ENCODE measurements at places on chromosomes 7 and 10.

DNA sequence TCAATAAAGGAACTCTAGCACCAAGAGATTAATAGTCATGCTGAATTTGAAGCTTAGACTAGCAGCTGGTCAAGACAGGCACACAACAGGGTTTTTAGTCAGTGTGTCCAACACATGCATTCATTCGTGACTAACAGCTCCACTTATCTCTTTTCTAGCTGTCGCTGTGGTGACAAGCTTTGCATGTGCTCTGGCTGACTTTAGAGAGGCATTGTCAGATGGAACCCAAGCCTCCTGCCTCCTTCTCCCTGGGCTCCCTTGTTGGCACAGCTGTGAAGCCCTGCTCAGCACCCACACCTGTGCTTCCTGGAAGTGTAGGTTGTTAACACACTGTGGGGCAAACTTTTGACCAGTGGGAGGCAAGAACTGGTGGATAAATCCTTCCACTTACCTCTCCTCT, 9.8 kb upstream of the AGK start:
- no peak for DNase-seq

DNA sequence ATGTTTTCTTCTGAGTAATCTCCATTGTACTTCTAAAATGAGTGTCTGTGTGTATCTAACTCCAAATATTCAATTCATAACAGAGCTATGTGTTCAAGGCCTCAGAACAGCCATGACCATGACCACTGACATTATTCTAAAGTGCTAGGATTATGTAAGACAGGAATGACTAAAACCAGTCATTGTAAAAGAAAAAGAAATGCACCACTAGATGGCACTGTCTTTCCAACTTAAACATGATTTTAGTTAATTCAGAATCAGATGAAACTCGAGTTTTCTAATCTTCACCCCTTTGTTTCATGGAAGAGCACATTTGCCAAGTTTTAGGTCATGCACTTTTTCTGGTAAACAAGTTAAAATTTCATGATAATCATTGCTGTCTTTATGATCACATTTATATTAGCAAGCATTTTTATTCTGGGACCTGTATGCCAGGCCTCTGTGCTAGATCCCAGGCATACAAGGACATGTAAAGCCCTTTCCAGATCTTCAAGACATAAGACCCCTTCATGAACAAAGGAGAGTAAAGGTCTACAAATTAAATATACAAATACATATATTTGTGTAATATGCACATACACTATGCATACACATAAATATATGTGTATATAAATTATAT, 26.1 kb upstream of the RSU1 start:
- DNase-seq = peak; percentile 73

DNA sequence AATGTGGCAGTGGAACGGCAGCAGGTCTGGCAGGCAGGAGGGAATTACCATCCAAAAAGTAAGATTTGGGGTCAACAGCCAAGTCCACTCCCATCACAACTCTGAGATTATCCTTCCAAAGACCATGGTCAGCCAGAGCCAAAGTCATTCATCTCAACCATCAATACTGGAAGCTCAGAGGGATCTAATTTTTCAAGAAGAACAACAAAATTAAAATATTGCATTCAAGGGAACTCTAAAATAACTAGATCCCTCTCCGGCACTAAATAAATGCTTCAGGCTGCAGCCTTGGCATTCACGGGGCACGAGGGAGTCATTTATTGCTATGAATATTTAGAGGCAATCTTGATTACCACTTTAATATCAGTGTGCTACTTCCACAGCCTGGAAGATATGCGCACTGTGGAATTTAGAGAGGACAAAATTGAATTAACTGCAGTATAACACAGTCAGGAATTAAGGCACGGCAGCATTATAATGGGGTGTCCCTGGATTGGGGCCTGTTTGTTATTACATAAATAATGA, 102.0 kb downstream of the ADAM12 start:
- no peak for DNase-seq

DNA sequence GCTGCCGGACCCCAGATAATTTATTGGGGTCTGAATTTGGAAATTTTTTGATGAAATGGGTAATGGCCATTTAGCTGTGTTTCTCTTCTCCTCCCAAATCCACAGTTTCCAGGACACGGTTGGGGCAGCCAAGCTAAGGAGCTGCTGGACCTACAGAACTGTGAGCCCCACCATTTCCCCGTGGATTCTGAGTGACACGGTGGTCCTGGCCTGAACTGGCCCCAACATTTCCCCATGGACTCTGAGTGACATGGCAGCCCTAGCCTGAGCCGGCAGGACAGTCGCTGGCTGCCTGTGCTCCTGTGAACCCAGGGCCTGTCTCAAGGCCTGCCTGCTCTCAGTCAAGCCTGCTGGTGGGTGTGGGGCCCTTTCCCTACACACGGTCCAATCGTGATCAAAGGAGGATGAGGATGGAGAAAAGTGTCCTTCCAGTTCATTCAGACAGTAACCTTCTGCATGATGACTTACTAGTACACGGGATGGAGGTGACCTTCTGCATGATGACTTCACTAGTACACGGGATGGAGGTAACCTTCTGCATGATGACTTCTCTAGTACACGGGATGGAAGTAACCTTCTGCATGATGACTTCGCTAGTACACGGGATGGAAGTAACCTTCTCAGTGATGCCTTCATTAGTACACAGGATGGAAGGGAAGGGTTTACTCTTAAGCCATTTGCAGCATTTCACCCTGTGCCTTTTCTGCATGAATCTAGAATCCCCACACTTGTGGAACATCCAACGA, 359.9 kb downstream of the GLRX3 start:
- DNase-seq = no peak

- peak; percentile 80 for DNase-seq
These were observed 2.0 kb downstream of the REPIN1 start for GRCh38 chr7:150370612-150371071.

Data from RCC 7860 (cell line).